ENCODE measurements at places on chromosomes 6 and 20.

DNA sequence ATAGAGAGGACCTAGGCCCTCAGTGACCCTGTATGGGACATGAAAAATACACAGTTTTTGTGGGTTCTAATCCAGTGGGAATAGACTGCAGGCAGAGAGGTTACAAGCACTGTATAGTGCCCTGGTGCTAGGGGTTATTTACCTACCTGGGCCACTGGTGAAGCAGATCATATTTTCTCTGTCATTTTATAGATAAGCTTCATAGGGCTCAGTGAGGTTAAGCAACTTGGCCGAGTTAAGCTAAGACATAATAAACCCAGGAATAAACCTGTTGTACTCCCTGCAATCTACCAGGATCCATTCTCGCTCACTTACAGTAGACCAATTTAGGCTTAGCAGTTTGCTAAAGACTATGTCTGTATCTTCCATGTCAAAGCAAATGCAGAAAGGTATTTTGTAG, 340.6 kb upstream of the KHDRBS2 start:
- DNase-seq: no peak

- DNase-seq: no peak
Measured at GRCh38 chr6:17347012-17347411, 46.4 kb upstream of the CAP2 start.

GRCh38 chr6:162736961-162737360, 9.2 kb downstream of the PACRG start:
- DNase-seq: no peak

DNA sequence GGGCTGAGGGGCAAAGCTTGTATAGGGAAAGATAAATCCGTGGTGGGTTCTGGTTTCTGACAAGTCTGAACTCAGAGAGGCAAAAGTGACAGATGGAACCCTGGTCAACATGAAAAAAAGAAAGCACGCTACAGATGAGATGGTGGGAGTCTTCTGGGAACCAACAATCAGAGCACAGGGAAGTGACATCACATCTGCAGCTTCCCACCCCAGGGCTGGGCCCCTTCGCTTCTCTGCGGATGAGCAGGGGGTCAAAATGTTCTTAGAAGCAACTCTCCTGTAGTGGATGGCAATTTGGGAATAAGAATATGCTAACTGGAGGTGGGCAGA, 129.2 kb upstream of the AKAP12 start:
- DNase-seq: no peak

DNA sequence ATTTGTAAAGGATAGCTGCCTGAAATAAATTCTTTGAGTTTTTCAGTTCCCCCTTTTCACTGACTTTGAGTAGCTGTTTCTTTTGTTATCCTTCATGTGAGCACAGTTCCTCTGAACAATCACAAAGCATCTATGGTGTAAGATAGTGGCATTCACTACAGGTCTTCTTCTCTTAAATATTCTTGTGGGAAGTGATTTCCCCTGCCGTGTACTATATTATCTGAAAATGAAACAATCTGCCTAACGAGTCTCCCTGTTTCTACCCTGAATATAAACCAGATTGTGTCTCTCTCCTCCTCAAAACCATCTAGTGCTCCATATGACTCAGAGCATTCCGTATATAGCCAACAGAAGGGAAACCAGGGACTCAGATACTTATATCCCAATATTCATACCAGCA, 380.1 kb upstream of the SOX4 start:
- no peak for DNase-seq

GRCh38 chr20:56552911-56553629, 20.0 kb downstream of the FAM209B start:
- DNase-seq: no peak

- DNase-seq: no peak
Measured at GRCh38 chr6:6026513-6027205, 19.9 kb upstream of the NRN1 start.

DNA sequence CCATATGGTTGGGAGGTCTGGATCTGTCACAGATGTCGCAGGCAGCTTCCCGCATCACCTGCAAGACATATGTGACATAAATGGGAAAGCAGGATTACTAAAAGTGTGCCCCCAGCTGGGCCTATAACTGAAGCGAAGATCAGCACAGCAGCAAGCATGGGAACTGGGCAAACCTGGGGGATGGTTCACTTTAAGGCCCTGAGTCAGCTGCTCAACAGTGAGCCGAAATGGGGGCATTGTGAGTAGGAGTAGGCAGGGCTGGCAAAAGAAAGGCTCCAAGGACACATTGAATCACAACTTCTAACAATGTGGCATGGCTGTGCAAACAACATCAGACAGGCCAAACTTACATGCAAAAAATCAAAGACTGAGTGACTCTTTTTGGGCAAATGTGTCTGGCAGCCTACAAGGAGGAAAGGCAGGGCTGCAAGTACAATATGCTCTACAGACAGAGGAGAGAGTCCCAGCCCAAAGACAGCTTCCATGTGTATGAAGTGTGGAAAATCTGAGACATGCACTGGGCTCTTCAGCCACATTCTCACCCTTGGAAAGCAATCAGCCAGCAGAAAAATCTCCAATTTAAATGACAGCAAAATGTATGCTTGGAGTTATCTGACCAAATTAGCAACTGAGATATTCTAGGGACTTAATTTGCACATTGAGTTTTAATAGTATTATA, 531.0 kb upstream of the MMS22L start:
- no peak for DNase-seq

GRCh38 chr6:33428224-33428965, 8.5 kb downstream of the SYNGAP1 start:
- no peak for DNase-seq

- no peak for DNase-seq
Measured at GRCh38 chr6:74585753-74586152, 620.1 kb downstream of the COL12A1 start.

GRCh38 chr20:1909097-1909496, 13.9 kb downstream of the SIRPA start:
- DNase-seq: no peak

- DNase-seq: no peak
Measured at GRCh38 chr20:41865938-41866337, 247.8 kb upstream of the CHD6 start.

DNA sequence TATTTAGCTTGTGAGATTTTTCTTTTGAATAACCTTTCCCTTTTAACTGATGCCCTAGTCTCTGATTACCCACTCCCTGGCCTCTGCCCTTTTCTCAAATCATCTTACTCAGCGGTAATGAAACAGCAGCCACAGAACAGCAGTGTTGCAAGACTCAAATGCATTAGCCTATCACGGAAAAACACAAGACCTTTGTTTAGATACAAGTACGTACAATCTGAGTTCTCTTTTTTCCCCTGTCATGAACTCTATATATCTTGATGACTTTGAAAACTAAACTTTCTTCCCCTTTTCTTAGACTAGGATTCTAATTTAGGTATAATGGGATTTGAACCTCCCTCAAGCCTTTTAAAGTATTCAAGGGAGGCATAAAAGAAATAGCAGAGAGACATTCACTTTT, 1034.9 kb downstream of the EYS start:
- no peak for DNase-seq

GRCh38 chr20:3163099-3164042, 3.7 kb upstream of the FASTKD5 start:
- DNase-seq: no peak

GRCh38 chr6:107321793-107322192, 137.6 kb downstream of the PDSS2 start:
- DNase-seq: no peak

GRCh38 chr6:156347656-156348055, 429.5 kb upstream of the ARID1B start:
- DNase-seq: no peak

DNA sequence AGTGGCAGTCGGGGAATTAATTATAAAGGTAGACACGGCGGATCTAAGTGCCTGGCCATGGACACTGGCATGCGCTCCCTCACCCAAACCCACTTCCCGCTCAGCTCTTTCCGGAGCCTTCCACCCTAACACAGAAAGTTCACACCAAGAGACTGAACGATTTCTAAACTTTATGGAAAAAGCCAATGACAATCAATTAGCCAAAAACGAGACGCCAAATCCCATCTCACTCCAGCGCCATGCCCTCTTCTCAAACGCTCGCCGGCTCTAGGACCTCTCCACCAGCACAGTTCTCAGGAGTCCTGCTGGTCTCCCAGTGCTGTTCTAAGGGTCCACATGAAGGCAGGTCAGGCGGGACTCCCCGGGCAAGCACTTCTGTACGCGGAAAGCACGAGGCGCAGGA, 641 bp downstream of the SF3B5 start:
- no peak for DNase-seq

- DNase-seq: no peak
Measured at GRCh38 chr20:45959126-45959525, 12.9 kb downstream of the ZNF335 start.

DNA sequence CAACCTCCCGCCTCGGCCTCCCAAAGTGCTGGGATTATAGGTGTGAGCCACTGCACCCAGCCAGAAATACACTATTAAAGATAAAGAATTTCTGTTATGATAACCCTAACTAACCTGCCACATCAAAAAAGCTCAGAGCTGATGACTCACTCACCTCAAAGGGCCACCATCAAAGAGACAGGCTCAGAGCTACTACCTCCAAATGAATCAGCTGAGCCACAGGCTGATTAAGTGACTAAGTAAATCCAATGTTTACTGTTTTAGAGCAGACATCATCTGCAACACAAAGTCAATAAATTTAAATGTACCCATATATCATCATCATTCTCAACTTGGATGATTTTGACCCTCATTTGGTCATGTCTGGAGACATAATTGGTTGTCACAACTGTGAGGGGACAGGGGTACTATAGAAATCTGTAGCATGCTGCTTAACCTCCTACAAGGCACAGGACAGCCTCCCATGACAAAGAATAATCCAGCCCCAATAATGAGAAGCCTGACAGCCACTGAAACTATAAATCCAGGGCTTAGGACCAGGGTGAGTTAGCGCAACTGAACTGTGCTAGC, 106.5 kb downstream of the ATP9A start:
- DNase-seq: peak; percentile 89

DNA sequence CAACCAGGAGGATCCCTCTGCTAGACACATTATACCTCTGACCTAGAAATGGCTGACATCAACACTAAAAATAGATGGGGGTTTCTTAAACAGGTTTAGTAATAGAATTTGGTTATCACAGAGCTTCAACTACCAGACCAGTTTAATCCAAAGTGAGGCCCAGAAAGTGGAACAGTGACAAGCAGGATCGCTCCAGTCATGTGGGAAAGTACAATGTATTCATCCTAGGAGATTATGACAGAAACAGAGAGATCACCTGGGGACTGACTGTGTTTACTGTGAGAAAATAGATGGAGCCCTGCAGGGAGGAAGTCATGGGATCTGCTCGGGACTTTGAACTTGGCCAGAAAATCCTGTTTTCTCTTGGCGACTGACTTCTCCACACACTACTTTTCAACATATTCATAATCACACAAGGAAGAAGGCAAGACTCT, 238.7 kb upstream of the SOX4 start:
- no peak for DNase-seq

DNA sequence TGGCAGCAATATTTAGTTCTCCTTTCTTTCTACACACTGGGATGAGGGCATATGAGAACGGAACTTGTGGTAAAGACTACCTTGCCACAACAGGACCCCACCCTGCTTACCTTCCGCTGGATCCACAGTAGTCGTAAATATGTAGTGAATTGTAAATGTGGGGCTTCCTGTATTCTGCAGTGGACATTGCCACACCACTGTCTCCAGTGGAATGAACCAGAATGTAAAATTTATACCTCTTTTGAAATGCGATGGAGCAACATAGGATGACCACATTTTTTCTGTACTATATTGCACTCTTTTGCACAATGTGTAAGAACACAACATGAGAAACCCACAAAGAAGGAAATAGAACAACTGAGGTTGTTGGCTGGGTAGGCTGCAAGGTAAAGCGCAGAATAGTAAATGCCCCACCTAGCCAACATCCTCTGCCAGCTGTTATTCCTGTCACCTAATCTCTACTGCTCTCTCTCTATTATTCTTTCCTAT, 16.1 kb upstream of the RIPOR2 start:
- no peak for DNase-seq

DNA sequence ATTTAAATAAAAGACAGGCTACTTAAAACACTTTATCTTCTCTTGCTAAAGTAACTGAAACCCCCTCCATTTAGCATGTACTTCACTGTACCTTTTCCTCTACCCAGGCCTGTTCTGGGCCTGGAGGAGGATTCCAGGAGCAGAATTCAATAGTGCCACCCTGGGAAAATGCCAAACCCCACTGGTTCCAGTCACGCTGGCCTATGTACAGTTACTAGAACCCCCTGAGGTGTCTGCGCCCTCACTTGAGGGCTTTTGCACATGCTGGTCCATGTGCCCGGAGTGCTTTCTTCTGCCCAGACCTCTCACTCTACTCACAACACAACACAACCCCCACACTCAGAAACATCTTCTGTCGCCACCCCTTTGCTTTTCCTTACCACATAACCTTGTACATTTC, 45.5 kb downstream of the TRAM2 start:
- DNase-seq: no peak

DNA sequence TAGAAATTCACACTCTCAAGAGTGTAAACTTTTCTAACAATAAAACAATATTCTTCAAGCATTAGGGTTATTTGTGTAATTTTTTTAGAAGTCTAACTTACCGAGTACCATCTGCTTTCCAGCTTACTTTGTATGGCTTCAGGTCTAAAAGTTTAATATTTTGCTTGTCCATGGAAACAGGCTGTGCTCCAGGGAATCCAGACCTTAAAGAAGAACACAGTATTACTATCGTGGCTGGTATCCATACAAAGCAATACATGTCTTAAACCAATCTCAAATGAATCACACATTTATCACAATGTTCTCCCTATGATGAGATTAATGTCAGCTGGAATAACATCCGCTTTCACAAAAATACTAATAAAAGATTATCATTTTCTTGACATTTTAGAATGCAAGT, 73.0 kb downstream of the RNGTT start:
- no peak for DNase-seq

DNA sequence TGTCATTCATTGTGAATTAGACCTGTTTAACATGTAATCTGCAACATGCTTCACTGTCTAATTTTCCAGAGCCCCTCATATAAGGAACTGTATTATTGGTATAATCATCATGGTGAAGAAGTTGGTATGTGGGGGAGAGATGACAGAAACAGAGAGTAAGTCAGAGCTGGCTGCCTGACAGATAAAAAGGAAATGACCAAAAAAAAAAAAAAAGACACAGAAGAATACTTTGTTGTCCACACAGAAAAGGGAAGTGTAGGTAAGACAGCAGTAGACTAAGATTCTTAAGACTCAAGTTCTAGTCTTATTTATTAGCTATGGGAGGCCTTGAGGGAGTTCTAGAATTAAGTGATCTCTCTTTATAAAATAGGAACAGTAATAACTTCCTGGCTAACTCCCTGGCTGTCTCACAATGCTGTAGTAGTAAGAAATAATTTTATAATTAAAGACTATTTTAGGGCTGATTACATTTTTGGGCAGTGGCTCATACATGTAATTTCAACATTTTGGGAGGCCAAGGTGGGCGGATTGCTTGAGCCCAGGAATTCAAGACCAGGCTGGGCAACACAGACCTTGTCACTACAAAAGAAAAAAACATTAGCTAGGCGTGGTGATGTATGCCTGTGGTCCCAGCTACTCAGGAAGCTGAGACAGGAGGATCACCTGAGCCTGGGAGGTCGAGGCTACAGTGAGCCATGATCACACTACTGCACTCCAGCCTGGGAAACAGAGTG, 102.5 kb downstream of the PRL start:
- no peak for DNase-seq
